ENCODE measurements at places on chromosomes 4 and X.

- no peak for DNase-seq
Observed at GRCh38 chrX:125710403-125711062, 390.9 kb downstream of the TEX13C start.

- DNase-seq, result no peak
Observed at GRCh38 chr4:134812611-134813010, 611.0 kb upstream of the PABPC4L start.

DNA sequence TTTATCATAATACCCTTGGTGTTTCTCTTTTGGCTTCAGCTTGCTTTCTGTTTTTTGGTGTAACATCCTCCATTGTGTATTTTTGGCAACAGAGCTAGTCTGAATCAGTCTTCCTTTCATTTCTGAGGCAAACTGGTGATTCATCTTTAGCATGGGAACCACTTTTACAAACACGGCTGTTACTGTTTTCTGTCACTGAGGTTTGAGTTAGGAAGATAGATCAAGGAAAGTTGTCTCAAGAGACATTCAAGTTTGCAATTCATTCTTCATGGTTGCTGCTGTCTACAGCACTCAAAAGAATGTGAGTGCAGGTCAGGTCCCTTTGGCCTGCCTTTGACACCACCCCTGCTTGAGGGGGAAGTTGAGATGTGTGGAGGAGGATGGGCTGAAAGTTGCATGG lies 36.3 kb downstream of the IL21 start:
- no peak for DNase-seq

DNA sequence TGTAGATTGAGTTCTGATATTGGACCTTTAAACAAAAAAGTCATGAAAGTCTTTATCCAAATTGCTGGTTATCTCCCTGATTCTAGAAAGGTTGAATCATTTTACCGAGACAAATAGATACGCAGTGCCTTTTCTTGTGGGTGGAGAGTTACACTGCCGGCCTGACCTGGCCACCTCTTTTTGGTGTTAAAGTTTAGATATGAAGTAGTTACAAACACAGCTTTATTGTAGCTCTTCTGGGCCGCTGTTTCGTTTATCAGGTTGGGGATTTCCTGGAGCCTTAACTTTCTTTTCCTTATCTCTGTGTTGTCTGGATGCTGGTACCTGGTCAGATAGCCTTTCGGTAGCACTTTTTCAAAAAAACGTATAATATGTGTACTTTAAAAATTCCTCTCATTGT lies 31.0 kb downstream of the FNIP2 start:
- no peak for DNase-seq

DNA sequence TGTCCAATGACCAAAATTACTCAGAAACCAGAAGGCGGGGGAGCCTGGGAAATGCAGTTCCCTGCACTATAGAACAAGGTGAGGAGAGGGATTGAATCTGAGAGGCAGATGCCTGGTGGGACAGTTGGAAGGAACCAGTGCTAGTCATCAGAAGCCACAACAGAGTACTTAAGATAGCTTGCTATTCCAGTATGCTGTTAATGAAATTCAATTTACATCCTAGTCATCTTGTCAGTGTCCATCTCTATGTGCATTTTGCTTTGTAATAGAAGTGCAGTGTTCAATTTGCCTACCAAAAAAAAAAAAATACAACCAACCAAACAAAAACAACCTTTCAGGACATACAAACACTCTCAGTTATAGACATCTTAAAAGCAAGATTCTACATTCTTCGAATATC lies 679.1 kb upstream of the CPEB2 start:
- no peak for DNase-seq

Measured in activated CD4-positive, alpha-beta T cell treated with anti-CD3 and anti-CD28 coated beads, Interleukin-2, amount 50 U/mL, for 4 hours (primary cell).